NCI-H2171 (cell line): ENCODE measurements at places on chromosomes 12 and 14.
A peak's percentile ranks its signal among the peaks of the same experiment; 100 is the strongest.

GRCh38 chr14:61280526-61281185 is 482 bp downstream of the TMEM30B start:
- DNase-seq = peak; percentile 62

DNA sequence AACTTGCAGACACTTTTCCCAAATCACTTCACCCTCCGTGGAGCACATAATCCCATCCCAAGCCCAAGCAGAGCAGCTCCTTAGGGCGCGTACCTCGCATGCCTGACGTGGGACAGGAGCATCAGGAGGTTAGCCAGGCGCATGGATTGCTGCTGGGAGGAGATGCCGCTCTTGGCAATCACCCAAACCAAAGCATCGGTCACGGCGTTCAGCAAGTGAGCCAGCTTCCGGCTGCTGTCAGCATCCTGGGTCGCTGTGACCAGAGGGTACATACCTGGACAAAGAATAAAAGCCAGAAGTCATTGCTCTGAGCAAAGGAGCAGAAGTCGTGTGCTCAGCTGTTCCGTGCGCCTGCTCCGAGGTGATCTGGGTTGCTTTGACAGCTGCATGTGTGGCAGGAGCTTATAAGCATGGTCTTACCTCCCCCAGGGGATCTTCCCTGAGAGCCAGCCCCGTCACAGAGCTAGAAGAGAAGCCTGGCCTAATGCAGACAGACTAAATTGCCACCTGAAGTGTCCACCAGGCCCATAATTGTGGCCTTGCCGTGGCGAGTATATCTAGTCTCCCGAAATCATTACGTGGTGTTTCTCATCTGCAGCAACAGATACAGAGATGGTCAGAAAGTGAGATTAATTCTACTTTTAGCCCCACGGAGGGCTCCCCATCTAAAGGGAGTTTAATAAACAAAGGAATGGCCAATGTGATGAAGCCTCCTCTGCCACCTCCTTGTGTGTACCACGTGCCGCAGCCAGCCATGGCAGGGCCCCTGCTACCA is 59.1 kb downstream of the ESR2 start:
- peak; percentile 42 for DNase-seq

DNA sequence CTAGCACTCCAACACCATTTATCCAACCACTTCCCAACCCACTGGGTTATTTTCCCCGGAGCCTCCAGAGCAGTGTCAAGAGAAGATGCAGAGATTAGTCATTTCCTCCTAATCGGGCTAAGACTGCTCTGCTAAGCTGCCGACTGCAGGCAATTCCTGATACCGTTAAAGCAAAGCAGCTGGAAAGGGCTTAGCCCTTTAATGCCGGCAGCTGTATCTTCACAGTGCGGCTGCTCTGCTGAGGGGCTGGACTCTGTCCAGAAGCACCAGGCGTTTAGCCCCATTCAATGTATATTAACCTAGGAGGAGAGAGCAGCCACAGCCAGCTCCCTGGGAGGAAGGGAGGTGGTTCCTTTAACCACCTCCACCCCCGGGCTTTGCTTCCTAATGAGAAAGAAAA is 11.1 kb downstream of the AQP6 start:
- no peak for DNase-seq

DNA sequence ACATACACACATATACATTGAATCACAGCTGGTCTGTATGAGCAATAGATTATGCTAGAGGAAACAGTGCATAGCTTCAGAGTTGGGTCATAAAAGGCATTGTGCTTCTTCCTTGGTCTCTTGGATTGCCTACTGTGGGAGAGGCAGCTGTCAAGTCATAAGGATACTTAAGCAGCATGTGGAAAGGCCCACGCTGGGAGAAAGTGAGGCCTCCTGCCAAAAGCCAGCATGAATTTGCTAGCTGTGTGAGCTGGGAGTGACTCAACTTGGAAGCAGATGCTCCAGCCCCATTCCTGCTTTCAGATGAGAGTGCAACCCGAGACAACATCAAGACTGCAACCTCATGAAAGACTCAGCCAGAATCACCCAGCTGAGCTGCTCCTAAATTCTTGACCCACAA is 311.9 kb upstream of the TBX3 start:
- no peak for DNase-seq

- no peak for DNase-seq
These were observed 69.9 kb downstream of the DRAM1 start for GRCh38 chr12:101947316-101947715.

DNA sequence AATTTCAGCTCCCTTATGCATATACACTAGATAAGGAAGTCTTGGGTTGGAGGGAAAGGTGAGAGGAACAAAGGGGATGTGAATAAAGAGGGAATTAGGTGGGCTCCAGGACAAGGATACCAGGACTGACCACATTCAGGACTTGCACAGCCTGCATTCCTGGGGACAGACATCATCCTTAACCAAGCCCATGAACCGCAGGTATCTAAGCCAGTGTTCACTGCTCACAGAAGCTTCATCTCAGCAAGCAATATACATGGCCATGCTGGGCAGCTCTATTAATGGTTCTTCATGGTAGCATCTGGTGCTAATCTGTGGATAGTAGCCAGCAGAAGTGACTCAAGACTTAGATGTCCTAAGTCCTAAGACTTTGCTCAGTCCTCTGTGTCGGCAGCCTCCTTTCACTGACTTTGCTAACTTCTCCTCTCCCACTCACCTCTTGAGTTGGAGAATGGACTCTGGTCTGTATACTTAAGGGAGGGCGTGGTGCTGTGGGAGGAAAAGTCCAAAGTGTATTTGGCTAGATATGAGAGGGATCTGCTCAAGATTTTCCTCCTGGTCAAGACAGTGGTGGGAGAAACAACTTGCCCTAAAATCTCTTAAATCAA is 136.1 kb downstream of the ASCL1 start:
- no peak for DNase-seq

- DNase-seq = no peak
These were observed 476.9 kb downstream of the SLC6A15 start for GRCh38 chr12:84435682-84436081.

DNA sequence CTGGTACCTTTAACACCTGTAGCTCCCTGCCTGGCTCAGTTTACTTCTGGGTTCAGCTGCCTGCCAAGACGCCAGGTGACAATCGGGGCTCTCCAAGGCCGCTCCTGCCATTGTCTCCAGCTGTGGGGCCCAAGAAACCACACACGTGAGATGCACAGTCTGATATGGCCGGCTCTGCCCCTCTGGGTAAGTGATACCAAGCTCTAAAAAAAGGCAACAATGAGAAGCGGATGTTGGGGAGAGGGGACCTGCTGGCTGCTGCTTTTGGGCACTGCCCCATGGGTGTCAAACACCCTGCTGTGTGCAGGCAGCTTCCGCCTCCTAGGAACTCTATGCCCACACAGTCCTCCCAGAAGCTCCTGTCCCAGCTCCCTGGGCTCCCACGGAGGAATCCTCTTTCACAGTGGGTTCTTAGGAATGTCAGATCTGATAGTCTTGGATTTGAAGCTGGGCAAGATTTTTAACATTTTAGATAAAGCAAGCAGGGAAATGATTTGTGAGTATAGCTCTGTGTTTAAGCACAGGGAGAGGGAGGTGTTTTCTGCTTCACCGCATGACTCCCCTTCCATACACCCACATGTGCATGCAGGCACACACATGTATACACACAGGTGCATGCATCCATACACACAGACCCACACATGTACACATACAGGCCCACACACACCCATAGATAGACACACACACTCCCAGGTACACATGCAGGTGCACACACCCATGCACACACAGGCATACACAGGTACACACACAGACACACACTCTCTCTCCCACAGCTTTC is 1135.8 kb downstream of the BCL11B start:
- no peak for DNase-seq

DNA sequence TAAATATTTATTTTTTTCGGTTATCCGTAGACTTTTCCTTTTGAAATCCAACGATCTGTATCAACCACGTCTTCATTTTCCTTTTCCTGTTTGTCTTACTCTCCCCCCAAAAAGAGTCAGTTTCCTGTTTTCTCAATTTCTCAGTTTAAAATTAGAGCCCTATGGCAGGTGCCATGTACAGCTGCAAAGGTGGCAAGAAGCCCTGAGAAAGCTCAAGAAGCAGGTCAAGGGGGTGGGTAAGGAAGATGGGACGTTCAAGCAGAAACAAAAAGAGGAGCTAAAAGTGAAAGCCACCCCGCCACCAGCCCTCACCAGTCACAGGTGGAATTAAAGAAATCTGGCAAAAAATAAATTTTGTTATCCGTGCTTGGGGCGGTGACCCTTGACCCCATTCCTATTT is 26.7 kb downstream of the SLC35E3 start:
- DNase-seq = no peak

- DNase-seq = no peak
These were observed 1.4 kb downstream of the AKT1 start for GRCh38 chr14:104794099-104794498.

DNA sequence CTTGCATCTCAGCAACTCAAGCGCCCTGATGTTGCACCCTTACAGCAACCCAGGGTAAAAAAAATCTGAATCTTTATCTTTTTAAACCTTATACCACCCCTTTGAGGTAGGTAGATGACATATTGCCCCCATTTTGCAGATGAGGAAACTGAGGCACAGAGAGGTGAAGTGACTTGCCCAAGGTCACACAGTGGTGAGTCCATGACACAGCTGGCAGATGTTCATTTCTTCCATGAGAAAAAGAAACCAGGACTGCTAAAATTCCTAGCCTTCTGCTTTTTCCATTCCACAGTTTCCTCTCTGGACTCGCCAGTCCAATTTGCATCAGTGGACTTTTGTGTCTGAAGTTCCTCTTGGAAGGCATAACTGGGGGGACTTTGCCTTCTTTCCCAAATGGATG is 79.3 kb downstream of the IGF1 start:
- DNase-seq = no peak

- no peak for DNase-seq
These were observed 107.7 kb upstream of the LRFN5 start for GRCh38 chr14:41498959-41499358.

GRCh38 chr12:26009593-26009992 is 51.1 kb downstream of the RASSF8 start:
- no peak for DNase-seq

- DNase-seq = no peak
These were observed 57.8 kb downstream of the C14orf132 start for GRCh38 chr14:96096639-96097610.

GRCh38 chr12:18439541-18439940 is 178.2 kb downstream of the PIK3C2G start:
- no peak for DNase-seq

- no peak for DNase-seq
These were observed 169.5 kb upstream of the FOXN3 start for GRCh38 chr14:89586258-89587135.

- no peak for DNase-seq
These were observed 21.0 kb upstream of the MAGOHB start for GRCh38 chr12:10634427-10634826.

- no peak for DNase-seq
These were observed 2.6 kb upstream of the CAPRIN2 start for GRCh38 chr12:30757316-30757715.

DNA sequence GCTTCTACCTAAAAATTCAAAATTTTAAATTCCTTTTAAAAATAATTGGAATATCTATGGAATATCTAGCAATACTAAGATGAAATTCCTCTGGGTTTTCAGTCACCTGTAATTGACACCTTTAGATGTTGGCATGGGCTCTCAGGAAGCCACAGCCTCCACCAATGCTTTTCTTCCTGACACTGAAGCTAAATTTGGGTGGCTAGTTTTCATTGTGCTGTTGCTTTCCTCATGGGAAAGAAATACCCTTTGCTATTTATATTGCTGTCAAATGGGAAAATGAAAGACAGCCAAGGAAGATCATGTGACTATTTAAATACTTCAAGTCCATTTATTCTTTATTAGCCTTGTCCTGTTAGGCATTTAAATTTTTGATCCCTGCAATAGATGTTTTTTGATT is 313.0 kb downstream of the NAV3 start:
- DNase-seq = no peak

DNA sequence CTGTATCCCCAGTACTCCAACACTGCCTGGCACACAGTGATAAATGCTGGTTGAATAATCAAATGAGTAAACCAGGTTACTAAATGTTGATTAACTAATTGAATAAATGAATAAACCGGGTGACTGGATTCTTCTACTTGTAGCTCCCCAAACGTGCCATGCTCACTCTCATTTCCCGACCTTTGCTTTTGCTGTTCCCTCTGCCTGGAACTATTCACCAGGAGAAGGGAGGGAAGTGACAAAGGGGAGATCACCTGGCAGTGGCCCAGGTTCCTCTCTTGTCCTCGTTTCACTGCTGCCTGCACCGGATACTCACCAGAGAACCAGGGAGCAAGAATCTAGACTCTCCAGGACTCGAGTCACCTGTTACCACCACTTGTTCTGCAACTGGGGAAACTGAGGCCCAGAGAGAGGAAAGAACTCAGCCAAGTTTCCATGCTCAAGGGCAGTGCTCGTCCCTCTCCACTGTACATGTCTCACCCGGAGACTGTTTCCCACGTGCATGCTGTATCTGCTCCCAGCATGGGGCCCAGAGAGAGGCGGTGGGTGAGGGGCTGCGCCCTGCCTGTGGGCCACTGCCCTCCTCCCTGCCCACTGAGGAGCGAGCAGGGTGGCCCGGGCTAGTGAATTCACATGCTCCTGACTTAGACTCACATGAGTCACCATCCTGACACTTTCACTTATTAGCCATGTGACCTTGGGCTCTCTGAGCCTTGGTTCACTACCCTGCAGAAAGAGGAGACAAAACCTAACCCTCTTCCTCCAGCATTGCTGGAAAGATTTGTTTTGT is 17.7 kb upstream of the POP5 start:
- no peak for DNase-seq

GRCh38 chr12:116455540-116456329 is 103.4 kb upstream of the MAP1LC3B2 start:
- peak; percentile 2 for DNase-seq

DNA sequence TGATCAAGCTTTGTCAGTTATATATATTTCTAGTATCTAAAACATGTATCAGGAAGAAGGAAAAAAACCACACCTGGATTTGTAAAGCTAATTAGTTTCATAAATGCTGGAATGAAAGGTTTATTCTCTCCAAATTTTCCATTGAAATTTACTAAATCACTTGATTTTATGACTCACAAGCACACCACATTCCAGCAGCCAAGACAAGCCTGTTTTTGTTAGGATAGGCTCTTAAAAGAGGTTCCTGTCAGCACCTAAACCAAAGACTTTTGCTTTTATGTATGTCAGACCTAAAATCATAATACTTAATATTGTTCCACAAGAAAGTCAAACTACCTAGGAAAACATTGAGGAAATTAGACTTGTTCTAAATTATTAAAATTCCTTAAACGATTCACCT is 85.3 kb upstream of the PAWR start:
- no peak for DNase-seq

DNA sequence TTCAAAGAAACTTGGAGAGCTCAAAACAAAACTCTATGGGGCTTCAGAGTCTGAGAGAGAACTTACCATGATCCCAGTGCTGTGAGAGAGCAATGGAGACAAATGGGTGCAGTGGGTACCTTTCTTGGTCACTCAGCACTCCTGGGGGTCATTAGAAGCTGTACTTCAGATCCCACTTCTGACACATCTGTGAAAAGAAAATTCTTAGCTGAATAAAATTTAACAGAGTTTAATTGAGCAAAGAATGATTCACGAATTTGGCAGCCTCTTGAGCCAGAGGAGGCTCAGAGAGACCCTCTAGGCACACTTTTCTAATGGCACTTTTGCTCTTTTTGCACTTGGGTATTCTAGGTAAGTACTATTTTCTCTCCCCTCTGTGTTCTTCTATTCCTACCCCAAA is 96.8 kb upstream of the SYT10 start:
- DNase-seq = no peak

GRCh38 chr14:45034730-45035129 is 49.2 kb upstream of the PRPF39 start:
- DNase-seq = no peak

GRCh38 chr14:102831163-102831804 is 54.0 kb downstream of the TRAF3 start:
- DNase-seq = no peak
